ENCODE measurements at places on chromosomes 11 and 22.

DNA sequence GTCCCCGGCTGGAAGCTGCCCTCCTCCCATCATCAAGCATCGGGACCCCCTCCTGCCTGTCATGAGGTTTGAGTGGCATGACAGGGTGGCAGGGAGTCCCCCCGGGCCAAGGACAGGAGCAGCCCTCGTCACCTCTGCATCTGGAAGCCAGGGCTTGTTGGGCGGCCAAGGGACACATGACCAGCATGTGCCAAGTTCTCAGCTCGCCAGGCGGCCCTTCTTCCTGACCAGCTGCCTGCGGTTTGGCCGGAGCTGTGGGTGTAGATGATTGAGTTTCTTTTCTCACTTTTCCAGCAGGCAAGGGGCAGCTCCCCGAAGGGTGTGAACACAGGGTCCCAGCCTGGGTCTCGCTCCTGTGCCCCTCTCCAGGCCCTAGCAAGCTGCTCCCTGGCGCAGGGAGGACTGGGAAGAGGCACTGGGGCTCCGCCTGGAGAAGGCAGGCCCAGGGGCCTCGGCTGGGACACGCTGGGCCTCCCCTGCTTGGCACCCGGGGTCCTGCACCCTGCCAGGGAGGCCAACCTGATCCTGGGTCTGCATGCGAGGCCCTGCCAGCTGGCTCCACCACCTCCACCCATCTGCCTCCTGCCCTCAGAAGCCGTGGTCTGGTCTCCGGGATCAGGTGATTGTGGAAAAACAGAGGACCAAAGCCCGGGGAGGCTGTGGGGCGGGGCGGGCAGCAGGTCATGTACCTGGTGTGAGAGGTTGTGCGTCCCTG is 13.4 kb downstream of the ARHGAP8 start:
- DNase-seq = no peak

DNA sequence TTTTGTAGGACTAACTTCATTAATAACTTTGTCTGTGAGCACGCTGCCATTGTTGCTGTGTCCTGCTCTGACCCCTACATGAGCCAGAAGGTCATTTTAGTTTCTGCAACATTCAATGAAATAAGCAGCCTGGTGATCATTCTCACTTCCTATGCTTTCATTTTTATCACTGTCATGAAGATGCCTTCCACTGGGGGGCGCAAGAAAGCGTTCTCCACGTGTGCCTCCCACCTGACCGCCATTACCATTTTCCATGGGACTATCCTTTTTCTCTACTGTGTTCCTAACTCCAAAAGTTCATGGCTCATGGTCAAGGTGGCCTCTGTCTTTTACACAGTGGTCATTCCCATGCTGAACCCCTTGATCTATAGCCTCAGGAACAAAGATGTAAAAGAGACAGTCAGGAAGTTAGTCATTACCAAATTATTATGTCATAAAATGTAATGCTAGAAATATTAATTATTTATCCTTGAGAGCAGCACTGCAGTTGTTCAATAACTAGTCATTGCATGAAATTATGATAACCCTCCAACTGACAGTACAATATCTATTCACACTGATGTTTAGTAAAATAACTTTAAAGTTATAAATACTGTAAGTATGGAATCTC is 46.4 kb upstream of the OR5D13 start:
- DNase-seq = no peak

GRCh38 chr22:38733329-38733723 is 22.5 kb downstream of the SUN2 start:
- DNase-seq = no peak

DNA sequence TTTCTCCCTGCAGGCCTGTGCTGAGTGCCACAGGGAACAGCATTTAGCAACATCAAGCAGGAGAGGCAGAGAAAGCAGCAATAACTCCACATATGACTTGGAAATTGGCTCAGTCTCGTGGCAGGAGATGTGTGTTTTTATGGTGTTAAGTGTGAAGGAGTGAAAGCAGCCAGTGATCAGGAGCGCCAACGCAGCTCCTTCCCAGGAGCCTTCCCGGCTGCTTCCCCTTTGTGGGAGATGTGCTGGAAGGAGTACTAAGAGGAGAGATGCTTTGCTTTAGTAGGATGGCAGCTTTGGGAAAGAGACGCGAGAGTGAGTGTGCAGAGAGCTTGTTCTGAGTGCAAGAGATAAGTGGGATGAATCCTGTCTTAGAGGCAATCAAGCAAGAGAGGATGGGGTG is 54.7 kb upstream of the KIRREL3 start:
- no peak for DNase-seq

- DNase-seq = no peak
Observed at GRCh38 chr11:210122-210802, 2.8 kb downstream of the RIC8A start.

GRCh38 chr11:125074511-125075241 is 11.6 kb downstream of the SLC37A2 start:
- no peak for DNase-seq

DNA sequence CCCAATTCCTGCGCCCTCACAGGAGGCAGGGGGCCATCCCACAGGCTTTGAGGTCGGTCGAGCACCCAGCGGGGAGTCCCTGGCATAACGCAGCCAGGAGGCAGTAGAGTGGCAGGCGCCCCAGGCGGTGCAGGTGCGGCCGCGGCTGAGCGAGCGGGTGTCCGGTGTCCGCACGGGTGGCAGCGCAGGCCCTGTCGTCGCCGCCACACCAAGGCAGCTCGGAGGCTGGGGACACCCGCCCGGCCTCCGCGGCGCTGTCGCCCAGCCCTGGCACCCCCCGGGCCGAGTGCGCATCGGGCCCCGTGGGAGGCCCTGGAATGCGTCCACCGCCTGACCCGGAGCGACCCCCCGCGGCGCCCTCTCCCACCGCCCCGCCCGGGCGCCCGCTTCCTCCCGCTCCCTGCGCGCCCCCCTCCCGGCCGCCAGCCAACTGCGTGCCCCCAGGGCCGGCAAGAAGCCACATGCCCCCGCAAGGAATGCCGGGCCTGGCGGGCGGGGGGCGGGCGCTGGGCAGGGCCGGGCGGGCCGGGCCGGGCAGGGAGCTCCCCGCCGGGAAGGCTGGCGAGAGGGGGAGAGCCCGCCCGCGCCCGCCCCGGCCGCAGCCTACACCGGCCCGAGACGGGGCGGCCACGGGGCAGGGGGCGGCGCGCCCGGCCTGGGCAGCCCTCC is 33.9 kb downstream of the PRDM11 start:
- no peak for DNase-seq

GRCh38 chr11:122094836-122095235 is 21.2 kb downstream of the BLID start:
- no peak for DNase-seq

DNA sequence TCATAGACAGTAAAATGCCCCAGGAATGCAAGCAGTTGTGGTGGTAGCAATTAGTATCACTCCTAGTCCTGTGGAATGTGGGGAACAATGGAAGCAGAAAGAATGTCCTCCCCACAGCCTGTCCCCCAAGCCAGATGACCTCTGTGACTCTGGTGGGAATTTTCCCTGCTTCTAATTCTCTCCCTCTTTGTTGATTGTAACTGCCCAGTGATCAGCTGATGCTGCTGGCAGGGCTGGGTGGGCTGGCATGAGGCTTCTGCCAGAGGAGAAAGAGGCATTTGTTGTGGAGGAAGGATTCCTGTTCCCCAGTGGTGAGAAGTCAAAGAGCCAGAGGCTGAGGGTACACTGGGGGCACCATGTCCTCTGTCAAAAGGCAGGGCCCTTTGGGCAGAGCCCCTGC is 116.7 kb upstream of the NCAM1 start:
- DNase-seq = no peak

DNA sequence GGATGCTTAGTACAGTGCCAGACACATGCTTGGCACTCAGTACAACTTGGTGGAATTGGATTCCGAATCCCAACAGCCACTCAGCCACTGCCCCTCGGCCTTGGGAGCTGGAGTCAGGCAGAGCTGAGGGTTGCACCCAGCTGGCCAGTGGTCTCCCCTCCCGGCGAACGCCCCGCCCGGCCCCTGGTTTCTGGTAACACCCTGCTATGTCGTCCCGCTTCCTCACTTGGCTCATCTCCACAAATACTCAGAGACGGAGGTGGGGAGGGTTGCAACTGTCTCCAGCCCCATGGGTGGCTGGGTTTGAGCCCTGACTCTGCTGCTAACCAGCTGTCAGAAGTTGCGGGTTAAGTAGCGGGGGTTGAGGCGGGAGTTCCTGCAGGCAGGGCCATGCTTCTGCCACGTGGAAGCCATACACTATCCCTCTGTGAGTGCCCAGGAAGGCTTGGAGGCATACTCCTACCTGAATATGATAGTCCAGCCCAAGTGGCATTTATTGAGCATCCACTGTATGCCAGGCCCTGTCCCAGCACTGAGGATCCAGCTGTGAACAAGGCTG is 67.1 kb downstream of the GRIK4 start:
- DNase-seq = no peak

DNA sequence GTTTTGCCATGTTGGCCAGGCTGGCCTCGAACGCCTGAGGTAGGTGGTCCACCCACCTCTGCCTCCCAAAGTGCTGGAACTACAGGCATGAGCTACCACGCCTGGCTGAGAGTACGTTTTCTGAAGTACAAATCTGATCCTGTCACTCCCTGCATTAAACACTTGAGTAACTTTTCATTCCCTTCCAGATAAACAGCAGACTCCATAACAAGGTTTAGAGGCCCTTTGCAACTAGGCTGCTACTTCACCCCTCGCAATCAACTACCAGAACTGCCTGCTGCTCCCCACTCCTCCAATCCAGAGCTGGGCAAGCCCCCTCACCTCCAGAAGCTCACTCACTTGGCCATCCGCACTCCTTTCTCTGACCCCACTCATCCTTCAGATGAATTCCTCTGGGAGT is 1.5 kb downstream of the KCTD14 start:
- no peak for DNase-seq

- no peak for DNase-seq
Observed at GRCh38 chr11:57072640-57073039, 83.9 kb downstream of the OR5AK2 start.

- no peak for DNase-seq
Observed at GRCh38 chr22:17093081-17093480, 8.3 kb downstream of the IL17RA start.

DNA sequence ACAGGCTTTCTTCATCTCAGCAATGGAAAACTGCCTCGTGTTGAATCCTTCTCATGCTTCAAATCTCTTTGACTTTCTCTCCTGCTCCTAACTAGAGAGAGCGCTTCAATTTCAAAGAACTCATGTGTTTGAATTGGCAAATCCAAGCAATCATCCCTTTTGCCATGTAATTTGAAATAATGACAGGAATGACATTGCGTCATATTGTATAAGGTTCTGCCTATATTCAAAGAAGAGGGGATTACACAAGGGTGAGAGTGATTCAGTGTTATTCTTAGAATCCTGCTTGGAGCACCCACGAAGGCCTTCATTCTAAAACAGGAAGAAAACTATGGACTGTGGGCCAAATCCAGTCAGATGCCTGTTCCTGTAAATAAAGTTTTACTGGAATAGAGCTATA is 720.6 kb downstream of the JRKL start:
- no peak for DNase-seq

DNA sequence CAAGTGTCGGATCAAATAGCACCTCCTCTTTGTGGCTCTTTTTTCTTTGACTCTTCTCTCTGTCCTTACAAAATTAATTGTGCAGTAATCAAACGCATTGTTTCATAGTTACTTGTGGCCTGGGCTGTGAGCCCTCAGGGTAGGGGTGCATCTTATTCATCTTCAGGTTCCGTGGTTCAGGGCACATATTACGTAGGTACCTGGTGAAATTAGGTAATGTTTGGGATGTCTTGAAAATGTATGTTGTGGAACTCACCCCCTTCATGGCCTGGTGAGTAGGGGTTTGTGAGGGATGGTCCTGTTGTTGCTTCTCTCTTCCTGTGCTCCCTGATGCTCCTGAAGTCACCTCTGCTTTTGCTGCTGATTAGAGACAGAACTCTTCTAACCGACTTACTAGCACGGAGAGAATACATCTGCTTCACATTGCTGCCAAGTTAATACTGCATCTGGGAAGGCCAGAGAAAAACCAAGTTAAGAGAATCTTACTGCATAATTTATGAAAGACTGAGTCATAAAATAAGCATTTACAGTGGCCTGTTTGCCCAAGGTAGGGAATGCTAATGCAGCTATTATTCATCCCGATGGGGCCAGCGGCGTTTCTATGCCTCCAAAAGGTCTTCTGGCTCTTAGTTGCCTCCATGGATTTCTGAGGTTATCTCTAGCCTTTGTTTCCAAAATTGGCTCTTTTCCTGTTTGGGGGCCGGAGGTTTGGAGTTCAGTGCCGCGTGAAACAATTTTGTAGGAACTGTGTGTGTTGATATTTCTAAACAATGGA is 66.9 kb downstream of the TBC1D22A start:
- DNase-seq = no peak

GRCh38 chr22:35250156-35250555 is 7.1 kb upstream of the HMGXB4 start:
- no peak for DNase-seq

- DNase-seq = no peak
Observed at GRCh38 chr11:30859669-30860068, 273.5 kb upstream of the MPPED2 start.

- no peak for DNase-seq
Observed at GRCh38 chr11:87239531-87239930, 201.8 kb downstream of the TMEM135 start.

DNA sequence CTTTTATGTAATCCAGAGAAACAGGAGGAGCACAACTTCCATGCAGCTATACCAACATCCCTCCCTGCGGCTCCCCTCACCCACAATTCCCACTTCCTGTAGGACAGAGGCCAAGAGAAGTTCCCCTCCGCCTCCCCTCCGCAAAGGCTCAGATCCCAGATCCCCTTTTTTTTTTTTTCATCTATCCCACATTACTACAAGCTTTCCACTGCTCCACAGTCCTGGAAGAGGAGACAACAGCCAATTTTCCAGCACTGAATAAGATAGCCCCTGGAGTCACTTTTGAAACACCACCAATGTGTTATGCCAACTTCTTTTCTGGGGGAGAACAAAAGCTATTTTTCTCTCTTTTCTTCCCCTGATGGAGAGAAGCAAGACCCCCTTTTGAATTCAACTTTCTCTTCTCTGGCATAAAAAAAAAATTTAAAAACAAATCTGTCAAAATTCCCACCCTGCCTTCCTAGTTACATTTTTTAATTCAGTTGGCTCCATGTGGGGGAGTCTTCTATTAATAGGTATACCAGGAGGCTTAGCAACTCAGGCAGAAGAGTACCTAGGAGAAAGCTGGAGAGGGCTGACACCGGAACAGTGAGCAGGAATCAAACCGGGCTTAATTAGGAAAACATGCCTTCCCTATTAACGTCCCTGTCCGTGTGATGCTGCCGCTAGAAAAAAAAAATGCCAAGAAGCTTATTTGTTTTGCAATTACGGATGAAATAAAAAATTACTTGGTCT is 543.4 kb downstream of the BUD13 start:
- DNase-seq = no peak

- DNase-seq = no peak
Observed at GRCh38 chr22:24810043-24810749, 4.2 kb downstream of the SGSM1 start.

GRCh38 chr22:28072066-28072465 is 153.0 kb upstream of the PITPNB start:
- no peak for DNase-seq

- DNase-seq = no peak
Observed at GRCh38 chr11:62393061-62393611, 25.7 kb upstream of the SCGB1A1 start.

DNA sequence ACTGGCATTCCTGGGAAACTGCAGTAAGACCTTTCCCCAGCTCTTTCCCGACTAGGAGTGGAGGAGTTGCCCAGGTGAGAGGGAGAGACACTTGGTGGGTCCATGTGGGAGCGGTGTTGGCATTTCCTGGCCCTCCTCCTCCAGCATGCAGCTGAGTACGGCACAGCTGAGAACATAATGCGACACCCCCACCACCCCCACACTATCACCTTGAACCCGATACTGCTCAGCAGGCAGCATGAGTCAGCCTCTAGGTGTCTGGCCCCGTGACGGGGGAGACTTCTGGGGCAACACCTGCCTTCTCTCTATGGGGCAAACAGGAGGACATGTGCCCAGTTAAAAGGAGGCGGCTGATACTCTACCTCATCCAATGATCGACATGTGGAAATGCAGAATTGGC is 64.4 kb downstream of the PKNOX2 start:
- DNase-seq = no peak
